ENCODE measurements at places on chromosomes 5 and 9. TPM values are rescaled to one million over a fixed set of nuclear protein-coding genes. Genes with fewer than 3 reads are reported as not detected.

GFRA3 gene
- total RNA-seq, result 2.0 TPM

DNA sequence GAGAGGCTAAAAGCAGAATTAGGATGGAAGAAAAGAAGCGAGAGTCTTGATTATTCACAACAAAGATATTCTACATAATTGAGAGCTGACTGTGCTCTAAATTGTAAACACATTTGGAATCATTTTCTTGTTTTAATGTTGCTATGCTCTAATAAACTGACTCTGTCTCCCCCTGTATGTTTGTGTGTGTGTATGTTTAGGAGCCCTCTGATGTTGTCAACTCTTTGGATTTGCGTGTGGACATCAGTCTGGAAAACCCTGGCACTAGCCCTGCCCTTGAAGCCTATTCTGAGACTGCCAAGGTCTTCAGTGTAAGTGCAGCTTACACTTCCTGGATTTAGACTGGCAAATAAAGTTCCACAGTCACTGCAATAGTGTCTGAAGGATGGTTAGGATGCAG, 37.8 kb downstream of the MOCS2 start:
- no peak for DNase-seq

DNA sequence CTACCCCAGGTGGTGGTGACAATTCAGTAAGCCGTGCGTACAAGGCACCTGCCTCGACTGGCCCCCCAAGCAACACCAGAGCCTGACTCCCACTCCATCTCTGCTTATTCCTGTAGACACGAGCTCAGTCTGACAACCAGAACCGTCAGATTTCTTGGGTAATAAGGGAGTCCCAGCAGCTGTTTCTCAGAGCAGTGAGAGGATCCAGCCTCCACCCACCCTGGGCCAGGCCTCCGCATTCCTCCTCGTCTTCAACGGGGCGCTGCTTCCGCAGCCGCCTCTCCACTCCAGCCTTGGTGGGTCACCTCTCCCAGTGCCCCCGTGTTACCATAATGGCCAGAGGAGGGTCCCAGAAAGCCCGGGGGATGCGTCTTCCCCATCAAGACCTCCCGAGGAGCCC, 27.7 kb upstream of the GFPT2 start:
- no peak for DNase-seq

GRCh38 chr9:132187121-132187620, 25.3 kb downstream of the NTNG2 start:
- no peak for DNase-seq

DNA sequence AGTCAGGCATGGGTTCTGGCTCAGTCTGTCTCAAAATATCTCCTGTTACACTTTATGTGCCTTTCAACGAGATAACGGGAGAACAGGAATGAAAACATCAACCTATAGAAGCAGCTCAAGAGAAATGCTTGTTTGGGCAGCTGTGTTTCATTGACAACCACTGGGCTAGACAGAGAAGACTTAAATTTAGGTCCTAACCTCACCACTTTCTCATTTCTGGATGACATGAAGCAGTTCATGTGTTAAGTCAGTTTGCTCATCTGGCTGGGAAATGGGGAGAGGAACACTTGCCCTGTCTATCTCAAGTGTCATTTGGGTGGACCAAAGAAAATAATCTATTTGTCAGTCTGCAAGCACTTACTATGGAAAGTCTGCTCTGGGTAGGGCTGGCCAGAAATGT, 66.7 kb upstream of the PCA3 start:
- DNase-seq, result no peak

RAB3C gene
- 0.30 TPM for total RNA-seq

DNA sequence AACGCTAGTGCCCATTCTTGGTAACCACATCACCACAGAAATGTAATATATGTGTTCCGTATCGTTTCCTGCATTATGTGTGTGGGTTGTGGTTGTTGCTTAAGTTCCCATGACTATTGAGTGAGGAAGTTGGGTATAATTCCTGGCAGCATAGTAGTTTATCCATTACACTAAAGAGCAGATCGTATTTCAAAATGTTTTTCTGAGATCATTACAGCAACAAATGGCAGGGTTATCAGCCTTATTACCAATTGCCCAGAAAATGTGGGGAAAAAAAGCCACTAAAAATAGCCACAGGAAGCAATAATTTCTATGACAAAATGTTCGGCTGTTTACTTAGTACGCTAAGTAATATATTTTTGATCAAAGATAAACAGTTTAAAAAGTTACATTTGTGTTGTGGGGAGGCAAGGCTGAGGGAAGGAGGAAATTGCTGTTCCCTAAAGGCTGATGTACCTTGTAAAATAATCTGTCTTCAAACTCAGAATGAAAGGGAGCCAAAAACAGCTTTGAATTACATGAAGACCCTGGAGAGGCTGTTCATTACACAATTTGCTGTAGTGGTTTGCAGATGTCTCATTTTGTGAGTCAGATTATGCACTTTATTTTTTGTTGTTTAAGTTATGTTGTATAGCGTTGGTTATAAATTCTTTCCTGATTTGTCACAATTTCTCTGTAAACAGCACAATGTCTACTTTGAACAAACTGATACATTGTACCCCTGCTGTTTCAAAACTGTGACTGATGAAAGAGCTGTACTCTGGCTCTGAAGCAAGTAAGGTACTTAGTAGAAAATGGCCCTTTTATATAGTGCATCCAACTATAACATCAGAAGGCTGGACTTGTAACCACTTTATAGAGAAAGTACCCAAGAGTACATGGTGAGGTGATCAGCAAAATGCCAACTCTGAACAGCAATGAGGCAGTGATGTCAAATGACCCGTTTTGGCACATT, 1028.5 kb downstream of the NR2F1-AS1 start:
- no peak for DNase-seq

GRCh38 chr5:168244838-168245559, 46.4 kb upstream of the WWC1 start:
- DNase-seq, result no peak

DNA sequence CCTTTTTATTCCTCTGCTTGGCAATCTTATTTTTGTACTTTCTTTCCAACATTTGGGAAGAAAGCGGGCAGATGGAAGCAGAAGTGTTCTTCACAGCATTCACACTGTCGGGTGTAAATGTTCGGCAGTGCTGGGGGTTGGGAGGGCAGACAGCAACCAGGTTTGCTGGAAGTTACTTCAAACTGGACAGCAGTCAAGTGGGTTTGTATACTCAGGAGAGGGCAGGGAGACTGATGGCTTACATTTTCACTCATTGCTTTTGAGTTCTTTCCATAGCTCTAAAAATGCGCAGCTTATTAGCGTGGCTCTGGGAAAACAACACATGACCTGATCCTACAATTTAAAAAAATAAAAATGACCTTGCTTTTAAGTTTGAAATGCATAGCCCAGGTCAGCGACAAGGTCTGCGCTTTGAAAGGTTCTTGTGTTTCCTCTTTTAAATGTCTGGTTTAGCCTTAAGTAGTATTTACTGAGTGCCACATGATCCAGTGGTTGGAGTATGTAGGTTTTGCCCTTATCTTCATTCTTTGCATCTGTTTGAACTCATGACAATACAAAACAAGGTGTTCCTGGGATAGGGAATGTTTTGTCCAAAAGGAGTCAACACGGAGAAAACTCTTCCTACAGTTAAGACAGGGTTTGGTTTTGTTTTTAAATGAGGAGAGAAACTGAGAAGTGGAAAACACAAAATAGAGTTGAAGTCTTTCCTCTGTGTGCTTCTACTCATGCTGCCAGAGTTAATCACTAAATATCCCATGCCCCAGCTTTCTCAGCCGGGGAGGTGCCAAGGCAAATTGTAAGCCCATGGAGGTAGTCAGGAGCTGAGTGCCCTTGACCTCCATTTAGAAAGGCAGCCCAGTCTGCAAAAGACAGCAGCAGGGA, 132.7 kb upstream of the DMRT1 start:
- no peak for DNase-seq

DNA sequence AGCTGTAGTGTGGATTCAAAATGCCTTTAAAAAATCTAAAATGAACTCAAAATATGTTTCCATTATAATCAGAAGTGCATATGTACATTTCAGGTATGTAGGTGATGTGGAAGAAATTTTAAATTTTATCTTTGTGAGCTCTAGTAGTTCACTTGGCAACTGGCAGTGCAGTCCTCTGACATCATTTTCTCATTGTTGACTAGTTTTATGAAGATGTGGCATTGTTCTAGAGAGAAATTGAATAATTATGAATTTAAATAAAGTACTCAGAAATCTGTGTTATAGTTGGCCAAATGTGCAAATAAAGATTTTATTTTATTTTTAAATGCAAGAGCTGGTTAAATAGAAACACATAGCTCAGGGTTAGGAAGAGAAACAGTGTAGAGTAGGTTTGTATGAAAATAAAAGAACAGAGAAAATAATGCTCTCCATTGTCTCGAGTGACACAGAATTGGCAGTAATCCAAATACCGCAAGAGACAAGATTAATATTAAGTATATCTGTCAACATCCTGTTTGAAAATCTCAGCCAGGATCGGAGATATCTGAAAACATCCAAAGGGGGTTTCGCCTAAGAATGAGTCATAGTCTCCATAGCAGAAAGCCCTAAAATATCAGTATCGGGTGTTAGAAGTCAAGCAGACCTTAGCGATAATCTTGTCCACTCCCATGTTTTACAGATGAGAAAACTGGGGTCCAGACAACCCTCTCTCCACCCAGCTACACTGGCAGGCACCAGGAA, 189.4 kb downstream of the CCDC192 start:
- no peak for DNase-seq

- DNase-seq, result no peak
Observed at GRCh38 chr9:108439947-108440346, 415.8 kb downstream of the ACTL7B start.

DNA sequence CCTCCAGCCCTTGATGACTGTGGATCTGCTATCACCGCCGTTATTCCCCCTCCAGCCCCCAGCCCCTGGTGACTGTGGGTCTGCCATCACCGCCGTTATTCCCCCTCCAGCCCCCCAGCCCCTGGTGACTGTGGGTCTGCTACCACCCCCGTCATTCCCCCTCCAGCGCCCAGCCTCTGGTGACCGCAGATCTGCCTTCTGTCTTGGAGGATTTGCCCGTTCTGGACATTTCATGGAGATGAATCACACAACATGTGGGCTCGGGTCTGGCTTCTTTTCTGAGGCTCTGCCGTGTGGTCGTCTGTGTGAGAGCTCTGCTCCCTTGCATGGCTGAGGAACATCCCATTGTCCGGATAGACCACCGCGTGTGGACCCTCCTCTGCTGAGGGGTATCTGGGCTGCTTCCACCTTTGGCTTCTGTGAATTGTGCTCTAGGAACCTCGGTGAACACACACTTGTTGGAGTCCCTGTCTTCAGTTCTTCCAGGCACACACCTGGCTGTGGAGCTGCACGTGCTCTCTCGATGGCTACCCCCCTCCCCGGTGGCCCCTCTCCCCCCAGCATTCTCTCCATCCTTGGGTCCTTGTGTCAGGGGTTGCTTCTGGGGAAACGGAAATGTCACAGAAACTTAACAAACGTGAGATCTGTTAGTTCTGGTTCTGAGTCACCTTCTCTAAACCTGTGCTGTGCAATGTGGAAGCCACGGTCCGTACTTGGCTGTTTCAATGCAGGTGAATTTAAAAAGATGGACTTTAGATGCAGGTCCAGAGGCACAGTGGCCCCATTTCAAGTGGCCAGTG, 105.3 kb upstream of the COL5A1 start:
- no peak for DNase-seq

DNA sequence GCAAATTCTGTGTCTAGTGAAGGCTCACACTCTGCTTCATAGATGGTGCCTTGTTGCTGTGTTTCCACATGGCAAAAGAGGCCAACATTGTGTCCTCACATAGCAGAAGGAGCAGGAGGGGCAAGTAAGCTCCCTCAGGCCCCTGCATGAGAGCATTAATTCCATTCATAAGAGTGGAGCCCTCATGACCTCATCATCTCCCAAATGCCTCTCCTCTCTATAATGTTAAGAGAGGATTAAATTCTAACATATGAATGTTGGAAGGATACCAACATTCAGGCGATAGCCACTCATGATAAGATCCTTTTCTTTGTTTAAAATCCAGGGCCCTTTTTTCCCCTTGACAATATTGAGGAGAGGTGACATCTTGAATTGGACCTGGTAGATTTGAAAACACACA, 35.2 kb upstream of the PAM start:
- no peak for DNase-seq

RGS7BP gene
- total RNA-seq, result not detected

PDE6A gene
- total RNA-seq, result 1.1 TPM

DNA sequence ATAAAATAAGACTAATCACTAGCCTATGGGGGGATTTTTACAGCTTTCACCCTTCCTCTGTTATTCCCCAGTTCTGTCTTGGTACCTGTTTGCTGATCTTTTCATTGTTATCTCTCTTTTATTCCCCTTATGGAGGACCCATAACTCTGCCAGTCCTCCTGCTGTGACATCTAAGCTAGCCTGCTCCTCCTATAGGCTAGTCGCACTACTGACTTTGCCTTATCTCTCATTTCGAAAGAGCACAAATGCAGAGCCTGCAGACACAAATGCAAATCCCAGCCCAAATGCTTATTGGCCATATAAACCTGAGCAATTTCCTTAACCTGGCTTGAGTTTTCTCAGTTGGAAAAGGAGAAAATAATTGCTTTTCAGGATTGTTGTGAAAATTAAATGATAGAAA, 59.1 kb upstream of the CAMK4 start:
- no peak for DNase-seq

DNA sequence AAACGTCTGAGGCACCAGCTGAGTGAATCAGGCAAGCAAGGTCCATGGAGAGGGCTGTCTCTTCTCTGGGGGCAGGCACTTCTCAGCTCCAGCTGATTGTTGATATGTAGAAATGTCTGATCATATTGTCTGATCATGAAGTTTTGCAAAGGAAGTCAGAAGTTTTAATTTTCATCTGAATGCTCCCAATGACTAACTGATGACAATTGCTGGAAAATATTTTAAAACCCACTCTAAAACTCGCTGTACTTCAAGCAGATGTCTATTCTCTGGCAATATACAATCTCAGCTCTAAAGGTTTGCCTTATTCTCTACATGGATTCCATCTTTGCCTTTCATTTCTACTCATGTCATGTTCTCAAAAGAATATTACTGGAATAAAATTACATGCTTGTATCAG, 12.7 kb downstream of the PLK2 start:
- no peak for DNase-seq

DNA sequence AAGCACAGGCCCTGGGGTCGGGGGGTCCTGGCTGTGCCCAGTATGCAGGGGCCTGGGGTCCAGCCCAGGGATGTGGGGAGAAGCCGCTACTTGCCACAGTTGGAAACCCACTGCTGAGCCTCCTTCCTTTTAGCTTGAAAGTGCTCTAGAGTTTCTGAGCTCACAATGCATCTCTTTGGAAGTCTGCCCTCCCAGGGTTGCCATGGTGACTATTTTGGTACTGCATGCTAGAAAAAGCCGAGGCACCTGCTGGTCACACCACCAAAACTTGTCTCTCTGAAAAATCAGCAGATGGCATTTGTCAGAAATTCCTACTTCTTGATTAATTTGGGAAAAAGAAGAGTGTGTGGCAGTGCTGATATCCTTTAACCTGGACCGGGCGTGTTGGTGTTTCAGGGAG, 151.8 kb downstream of the SEC61B start:
- no peak for DNase-seq

GRCh38 chr5:72854419-72854818, 38.0 kb downstream of the TNPO1 start:
- no peak for DNase-seq

Data from suprapubic skin (tissue), 4 donors.